Nephron progenitor cell (in vitro differentiated cells): ENCODE measurements at places on chromosomes 3 and 15.

DNA sequence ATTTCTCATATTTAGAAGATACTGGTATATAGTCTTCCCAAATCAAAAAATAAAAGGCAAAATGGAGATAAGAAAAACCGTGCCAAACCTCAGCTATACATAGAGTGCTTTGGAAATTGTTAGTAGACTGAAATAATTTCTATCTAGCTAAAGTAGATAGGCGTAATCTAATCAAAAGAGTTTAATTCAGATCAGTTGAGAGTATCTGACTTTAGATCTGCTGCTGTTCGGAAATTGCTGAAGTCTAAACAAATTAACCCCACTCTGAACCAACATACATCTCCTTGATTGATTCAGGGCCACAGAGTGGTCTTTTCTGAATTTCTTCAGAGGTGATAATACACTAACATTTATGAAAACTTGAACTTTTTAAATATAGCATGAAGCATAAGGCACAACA, 40.1 kb downstream of the MAP3K13 start:
- no peak for DNase-seq

DNA sequence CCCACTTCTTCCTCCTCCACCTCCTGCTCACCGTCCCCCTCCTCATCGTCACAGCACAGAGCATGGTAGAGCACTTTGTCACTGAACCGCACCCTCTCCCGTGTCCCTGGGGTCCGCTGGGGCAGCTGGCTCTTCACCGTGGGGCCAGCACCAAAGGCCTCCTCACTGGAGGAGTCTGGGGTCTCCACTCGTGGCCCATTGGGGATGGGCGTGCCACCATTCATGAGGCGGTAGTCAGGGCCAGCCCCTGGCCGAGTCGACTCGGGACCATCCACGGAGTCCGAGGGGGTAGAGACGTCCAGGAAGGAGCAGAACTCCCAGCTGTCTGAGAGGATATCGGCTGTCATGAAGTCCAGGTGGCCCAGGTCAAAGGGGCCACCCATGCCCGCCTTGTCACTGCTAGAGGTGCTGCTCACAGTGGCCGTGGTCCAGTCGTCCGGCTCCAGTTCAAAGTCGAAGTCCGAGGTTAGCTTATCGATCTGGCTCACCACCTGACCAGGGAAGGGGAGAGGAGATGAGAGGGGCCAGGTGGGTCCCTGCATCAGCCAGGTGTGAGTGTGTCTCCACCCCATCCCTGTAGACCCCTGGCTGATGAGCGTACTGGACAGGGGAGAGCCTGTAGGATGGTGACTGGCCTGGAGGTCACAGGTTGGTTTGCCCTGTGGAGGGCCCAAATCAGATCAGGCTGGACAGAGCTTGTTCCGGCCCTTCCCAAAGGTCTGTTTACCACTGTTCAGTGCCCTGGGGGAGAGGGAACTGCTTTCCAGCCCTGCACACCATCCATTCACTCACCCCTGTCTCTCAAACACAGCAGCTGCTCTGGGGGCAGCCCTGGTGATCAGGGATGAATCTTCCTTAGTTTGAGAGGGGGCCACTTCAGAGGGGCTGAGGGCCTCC, 12.8 kb downstream of the INSYN1 start:
- no peak for DNase-seq

DNA sequence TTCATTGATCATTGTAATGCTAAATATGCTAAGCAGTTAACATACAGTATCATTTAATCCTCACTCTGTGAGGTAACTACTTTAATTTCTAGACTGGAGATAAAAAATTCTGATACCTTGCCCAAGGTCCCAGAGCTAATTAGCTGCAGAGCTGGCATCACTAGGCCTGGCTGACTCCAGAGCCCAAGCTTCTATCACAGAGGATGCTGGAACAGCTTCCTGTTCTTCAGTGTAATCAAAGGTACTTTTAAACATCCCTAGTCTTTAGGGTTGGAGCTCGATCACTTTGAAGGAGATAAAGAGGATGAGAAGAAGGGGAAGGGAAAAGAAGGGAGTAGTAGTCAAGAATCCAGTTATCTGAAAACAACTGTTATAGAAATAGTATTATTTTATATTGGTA, 37.1 kb upstream of the BOC start:
- DNase-seq = no peak

DNA sequence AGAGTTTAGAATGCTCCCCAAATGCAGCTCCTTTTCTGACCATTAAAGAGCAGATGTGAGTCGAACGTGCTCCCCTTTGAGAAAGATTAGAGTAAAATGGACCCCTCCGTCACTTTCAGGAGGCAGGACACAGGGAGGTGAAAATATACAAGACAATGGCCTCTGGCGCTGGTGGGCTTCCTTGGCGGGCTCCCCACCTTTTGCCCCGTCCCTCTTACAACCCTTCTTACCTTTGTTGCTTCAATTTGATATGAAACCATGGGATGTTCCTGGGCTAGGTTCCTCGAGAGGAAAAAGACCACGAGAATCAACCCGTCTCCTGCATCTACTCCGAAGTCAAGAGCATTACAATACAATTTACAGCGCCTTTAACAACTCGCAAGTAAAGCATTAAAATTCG, 214.2 kb downstream of the MEIS2 start:
- DNase-seq = no peak
